ENCODE measurements at places on chromosomes 4 and X. TPM values are rescaled to one million over a fixed set of nuclear protein-coding genes. Genes with fewer than 3 reads are reported as not detected.

DNA sequence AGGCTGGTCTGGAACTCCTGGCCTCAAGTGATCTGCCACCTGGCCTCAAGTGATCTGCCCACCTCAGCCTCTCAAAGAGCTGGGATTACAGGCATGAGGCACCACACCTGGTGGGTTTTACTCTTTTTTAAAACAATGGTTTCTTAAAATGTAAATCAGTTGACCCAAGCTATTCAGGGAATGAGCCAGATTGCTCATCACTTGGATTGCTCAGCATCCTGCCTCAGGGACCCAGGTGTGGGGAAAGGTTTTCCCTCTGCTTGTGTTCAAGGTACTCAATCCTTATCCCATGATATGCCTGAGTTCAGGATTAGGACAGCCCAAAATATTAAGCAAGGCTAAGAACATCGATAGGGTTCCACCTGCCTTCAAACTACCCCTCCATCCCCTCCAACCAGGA lies 67.4 kb downstream of the CHRNA9 start:
- no peak for DNase-seq

DNA sequence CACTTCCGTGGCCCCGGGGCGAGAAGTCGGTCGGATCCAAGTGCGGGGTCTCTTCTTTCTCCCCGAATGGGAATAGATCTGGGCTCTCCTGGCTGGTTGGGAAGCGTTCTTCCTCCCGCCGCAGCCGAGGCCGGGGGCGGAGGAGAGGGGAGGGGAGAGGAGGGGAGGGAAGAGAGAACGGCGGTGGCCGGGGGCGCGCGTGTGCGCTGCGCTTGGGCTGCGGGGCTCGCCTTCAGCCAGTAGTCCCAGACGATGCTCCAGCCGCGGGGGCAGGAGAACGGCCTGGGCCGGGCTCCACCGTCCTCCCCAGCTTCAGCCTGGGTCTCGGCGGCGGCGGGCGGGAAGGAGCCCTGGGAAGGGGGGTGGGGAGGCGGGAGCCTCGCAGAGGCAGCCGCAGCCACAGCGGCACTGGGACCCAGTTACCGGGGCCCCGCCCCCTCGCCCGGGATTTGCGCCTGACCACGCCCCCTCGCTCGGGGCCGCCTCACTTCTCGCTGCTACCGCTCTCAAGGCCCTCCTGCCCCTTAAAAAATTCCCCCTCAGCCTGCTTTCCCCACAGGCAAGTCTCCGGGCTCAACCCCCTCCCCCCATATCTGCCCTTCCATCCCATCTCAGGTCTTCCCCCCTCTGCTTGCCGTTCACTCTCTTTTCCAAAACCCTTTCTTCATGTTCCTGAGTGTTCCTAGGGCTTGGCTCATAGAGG lies at the start of gene FGD1:
TSS of gene FGD1 (minus strand) at position 421 of the 703 bp plus-strand sequence. CDS start 802 bp downstream, outside the sequence.
- no peak for DNase-seq

- DNase-seq: no peak
Measured at GRCh38 chr4:61478340-61478739, 278.2 kb downstream of the ADGRL3 start.

- DNase-seq: no peak
Measured at GRCh38 chr4:111433441-111433840, 711.8 kb upstream of the FAM241A start.

DNA sequence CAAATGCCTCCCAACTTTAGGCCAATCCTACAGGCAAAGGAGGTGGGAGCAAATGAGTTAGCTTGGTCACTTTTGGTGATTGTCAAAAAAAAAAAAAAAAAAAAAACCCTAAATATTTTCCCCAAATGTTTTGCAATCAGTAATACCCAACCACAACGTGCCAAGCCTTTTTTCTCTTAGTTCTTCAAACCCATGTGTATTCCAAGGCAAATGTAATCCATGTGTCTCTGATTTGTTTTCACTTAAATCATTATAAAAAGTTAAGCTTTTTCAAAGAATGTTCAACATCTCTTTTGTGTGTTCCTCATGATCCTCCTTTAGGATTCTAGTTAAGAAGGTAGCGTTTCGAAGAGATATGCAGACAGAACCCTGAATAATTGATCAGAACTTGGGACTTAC lies 328.4 kb downstream of the PAPSS1 start:
- DNase-seq: no peak

DNA sequence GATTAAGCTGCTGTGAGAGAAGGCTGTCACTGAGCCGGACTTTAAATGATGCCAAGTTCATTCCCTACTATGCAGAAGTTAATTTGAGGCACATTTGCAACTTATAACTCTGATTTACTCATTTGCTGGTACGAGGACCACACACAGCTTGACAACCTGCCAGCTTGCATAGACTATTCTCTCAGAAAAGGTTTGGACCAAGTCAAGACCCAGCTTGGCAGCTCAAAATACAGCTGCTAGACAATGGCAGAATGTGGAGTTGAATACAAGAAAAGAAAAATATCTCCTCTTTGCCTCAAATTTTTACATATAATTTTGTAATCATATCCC lies 338.9 kb downstream of the DHX15 start:
- no peak for DNase-seq

DNA sequence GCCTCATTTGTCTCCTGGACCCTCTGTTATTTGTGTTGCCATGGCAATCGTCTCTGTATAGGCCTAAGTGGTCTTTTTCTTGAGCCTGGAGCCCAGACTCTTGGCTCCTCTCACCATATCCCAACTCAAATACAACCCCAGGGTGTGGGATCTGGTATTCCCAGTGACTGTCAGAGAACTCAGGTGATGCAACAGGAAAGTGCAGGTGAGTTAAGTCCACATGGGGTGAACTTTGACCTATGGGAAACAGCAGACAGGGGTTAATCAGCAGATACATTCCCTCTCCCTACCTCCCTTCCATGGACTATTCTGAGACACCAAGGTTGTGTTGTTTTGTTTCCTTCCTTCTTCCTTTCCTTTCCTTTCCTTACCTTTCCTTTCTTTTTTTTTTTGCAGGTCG lies 130.9 kb upstream of the RPS6KA3 start:
- DNase-seq: no peak

GRCh38 chr4:38495446-38495845 lies 168.6 kb upstream of the KLF3 start:
- no peak for DNase-seq

GRCh38 chr4:35229021-35229420 lies 1015.3 kb downstream of the ARAP2 start:
- DNase-seq: no peak

Gene CCKAR
- total RNA-seq: not detected

GRCh38 chr4:142838778-142839177 lies 7.3 kb downstream of the INPP4B start:
- DNase-seq: no peak

DNA sequence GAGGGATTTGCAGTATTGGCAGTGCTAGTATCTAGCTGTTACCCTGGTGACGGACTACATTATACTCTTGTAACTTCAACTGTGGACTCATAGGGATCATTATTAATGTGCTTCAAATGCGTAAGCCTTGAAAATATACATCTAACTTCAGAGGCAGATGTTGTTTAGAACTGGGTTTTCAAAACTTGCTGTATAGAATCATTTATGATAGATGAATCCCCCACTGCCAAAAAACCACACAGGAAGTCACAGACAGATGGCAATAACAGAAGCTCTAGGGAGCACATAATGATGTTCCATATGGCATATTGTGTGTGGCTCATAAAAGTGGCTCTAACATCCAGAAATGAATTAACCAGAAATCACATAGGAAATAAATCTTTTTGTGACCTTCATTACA lies 62.3 kb upstream of the RELL1 start:
- no peak for DNase-seq

DNA sequence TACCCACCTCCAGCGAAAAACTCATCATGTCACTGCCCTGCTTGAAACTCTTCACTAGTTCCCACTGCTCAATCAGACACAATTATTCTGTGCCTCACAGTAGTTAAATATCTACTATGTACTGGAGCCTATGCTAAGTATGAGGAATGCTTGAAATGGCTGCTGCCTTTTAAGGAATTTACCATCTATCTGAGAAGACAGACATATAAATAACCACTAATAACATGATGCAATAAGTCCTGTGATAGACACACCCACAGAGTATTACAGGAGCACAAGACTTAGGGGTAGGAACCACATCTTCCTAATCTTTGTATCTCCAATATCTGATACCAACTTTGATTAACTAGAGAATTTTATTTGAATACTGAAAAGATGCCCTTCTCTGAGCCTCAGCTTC lies 21.1 kb downstream of the SLC25A53 start:
- DNase-seq: no peak

- DNase-seq: no peak
Measured at GRCh38 chrX:15790769-15791290, 546 bp downstream of the ZRSR2 start.

Gene MAGEC3
- not detected for total RNA-seq

Gene MAGEC2
- total RNA-seq: not detected

- DNase-seq: no peak
Measured at GRCh38 chrX:115183980-115184379, 5.2 kb upstream of the RBMXL3 start.

DNA sequence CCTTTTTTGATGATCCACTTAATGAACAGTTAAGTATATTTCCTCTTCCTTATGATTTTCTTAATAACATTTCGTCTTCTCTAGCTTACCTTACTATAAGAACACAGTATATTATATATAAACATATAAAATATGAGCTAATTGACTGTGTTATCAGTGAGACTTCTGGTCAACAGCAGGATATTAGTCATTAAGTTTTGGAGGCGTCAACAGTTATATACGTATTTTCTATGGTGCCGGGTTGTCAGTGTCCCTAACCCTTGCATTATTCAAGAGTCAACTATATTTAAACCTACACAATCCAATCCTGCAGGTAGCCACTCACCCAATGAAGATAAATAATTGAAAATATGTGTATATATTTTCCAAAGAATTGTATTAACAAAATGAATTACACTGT lies 88.0 kb downstream of the NR3C2 start:
- DNase-seq: no peak

DNA sequence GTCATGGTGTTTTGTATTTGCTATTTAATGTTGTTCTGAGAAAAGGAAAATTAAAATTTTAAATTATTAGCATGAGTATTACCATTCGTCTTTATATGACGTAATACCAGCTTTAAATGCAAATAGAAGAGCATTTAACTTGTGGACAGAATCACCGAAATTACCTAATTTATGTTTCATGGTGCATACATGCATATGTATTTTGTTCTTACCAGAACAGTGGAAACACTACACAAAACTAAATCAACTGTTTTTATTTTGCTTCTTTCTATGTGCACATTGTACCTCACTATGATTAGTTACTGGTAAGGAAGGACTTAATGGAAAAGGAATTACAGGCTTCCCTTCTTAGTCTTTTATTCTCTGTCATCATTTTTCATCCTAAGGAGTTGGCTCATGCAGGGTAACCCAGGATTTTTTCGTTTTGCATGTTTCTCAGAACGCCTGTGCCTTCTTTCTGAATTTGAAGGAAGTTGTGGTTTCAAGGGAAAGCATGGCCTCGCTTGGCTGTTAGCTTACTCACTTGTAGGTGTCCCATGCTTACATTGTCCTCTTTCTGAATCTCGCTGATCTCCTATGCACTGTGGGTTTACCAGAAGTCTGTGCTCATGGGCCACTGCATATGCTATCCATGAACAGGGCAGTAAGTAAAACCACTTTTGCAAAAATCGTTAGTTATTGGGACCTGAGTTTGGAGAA lies 300.0 kb upstream of the PUDP start:
- DNase-seq: no peak

DNA sequence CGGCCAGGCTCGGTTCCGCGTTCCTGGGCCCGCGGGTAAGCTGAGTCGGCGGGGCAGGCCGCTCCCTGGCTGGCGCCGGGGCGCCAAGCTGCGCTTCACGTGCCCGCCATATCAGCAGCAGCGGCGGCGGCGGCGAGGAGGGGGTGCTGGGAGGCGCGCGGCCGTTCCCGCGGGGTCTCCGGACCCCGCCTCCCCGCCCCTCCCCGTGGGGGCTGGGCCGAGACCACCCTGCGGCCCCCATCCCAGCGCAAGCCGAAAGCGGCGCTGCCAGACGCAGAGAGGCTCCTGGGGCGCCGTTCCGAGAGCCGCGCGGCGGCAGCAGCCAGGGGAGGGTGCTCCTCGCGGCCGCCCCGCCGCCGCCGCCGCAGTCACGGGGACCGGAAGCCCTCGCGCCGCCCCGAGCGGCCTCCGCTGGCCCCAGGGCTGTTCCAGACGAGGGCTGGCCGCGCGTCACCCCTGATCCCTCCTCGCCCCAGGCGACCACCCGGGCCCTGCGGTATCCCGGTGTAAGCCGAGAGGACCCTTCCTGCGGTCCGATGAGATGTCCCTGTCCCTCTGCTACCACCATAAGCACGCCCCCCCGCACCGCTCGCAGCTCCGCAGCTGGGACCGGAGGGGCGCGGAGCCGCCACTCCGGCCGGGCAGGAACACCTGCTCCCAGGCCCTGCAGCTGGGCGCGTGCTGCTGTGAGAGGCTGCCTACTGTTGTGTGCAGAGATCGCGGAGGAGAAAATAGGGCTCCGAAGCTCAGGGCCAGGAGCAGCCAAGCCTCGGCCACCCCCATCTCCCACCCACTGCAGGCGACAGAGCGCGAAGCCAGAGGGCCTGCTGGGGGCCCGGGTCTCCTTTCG lies 7.5 kb upstream of the BCOR start:
- no peak for DNase-seq

DNA sequence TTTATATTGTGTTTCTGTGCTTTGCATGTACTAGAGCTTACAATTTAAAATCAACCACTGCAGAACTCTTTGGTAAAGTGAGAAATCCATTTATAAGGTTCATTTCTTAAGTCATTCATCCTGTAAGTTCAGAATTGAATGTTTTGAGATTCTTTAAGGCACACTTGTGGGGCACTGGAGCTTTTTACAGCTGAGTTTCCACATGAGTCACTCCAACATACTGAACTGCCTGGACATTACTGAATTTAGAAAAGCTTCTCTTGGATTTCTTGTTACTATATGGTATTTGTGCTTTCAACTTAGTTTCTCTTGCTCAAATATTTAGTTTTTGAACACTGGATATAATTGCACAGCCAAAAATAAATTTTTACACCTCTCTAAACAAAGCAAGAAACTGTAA lies 226.3 kb downstream of the PACRGL start:
- DNase-seq: no peak

GRCh38 chr4:148376151-148376550 lies 66.1 kb downstream of the NR3C2 start:
- DNase-seq: no peak

GRCh38 chrX:116282751-116283150 lies 112.2 kb downstream of the AGTR2 start:
- DNase-seq: no peak

Gene LETM1
- total RNA-seq: 79.7 TPM
